ENCODE measurements at places on chromosomes 16 and 17.

DNA sequence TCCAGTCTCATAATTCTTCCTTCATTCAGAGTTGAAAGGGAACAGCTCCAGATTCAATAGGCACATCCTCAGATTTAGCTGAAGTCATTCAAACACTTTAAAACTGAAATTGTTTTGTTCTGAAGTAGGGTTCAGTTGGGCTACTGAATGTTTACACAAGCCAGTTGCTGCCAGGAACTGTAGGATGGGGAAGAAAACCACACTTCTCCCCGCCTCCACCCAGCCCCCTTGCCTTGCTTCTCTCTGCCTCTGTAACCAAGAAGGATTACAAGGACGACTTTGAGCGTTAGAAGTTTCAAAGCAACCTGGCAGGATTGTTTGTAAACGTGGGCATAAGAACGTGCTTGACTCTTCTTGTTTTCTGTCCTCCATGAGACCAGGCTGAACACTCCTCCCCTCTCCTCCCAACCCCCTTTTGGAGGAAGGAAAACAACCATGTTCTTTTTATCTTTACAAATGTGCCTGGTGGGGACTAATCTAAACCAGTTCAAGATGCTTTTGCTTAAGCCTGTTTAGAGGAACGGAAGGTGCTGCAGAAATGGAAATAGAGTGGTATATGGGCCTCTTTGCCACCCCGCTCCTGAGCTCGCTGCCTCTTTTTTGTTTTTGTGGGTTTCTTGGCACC lies 287.9 kb downstream of the FTO start:
- no peaks in the 10 kb centered on the region for H3K36me3 ChIP-seq
- no peaks in the 10 kb centered on the region for H3K27me3 ChIP-seq
- peak; percentile 69 for DNase-seq
- peak overlapping the region; percentile 34 for H3K27ac ChIP-seq

DNA sequence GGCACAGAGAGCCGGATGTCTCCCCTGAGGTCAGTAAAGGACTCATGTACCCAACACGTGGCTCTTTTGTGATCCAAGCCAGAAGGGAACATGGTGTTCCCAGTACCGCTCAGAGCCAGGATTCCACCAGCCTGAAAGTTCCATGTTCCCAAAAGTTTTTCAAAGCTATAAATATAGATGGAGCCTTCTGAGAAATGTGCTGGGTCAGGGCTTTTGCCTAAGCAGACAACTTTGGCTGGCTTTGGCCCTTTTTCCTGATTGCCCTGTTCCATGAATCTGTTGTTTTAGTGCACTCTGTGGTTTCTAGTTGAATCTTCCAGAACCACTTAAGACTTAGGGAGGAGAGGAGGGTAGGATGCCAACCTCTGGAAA lies 128.5 kb upstream of the HS3ST2 start:
- no peaks in the 10 kb centered on the region for H3K36me3 ChIP-seq
- H3K4me3 ChIP-seq = no peak overlapping the region
- H3K27me3 ChIP-seq = peaks cover 6% of the 10 kb centered on the region
- H3K27ac ChIP-seq = no peak overlapping the region
- no peak for DNase-seq

GRCh38 chr17:36911001-36911400 lies 26.3 kb upstream of the LHX1 start:
- DNase-seq = no peak
- H3K4me3 ChIP-seq = no peak overlapping the region
- no peaks in the 10 kb centered on the region for H3K4me1 ChIP-seq
- no peak overlapping the region for H3K27ac ChIP-seq
- peaks cover 11% of the 10 kb centered on the region for H3K27me3 ChIP-seq
- H3K36me3 ChIP-seq = no peaks in the 10 kb centered on the region

- no peaks in the 10 kb centered on the region for H3K36me3 ChIP-seq
- H3K4me3 ChIP-seq = no peak overlapping the region
- no peaks in the 10 kb centered on the region for H3K27me3 ChIP-seq
Observed at GRCh38 chr17:39064374-39064773, 87.1 kb downstream of the PLXDC1 start.

GRCh38 chr16:63983401-63983800 lies 1138.5 kb downstream of the CDH11 start:
- no peaks in the 10 kb centered on the region for H3K27me3 ChIP-seq
- no peak overlapping the region for H3K27ac ChIP-seq
- H3K4me3 ChIP-seq = no peak overlapping the region
- H3K36me3 ChIP-seq = no peaks in the 10 kb centered on the region

GRCh38 chr17:296906-297690 lies 55.5 kb downstream of the RPH3AL start:
- no peak overlapping the region for H3K4me3 ChIP-seq
- H3K36me3 ChIP-seq = no peaks in the 10 kb centered on the region
- no peak for DNase-seq
- no peaks in the 10 kb centered on the region for H3K27me3 ChIP-seq
- peaks cover 14% of the 10 kb centered on the region for H3K4me1 ChIP-seq

DNA sequence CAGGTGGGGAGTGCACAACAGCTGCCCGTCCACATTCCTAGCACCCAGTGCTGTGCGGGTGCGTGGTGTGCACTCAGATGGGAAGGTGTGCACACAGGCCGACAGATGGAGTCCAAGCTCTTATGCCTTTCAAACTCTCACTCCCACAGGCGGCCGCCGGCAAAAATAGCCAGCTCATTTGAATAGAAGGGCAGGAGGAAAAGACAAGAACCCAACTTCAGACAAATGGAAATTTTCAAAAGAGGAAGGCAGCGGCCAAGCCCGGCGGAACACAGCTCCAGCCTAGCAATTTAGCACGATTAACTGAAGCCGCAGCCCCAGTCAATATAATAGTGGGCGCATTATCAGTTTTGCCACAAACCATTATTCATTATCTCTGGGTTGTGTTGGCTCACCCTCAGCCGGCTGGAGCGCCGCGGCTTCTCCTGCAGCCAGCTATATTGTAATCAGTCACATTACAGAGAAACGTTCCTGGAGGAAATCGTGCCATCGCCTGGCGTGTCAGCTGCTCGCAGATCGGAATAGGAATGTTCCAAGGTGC lies 103.9 kb upstream of the SEC14L1 start:
- H3K4me1 ChIP-seq = peaks cover 16% of the 10 kb centered on the region
- peak overlapping the region; percentile 52 for H3K4me3 ChIP-seq
- H3K27ac ChIP-seq = no peak overlapping the region
- no peaks in the 10 kb centered on the region for H3K36me3 ChIP-seq
- DNase-seq = peak; percentile 68
- no peaks in the 10 kb centered on the region for H3K27me3 ChIP-seq

GRCh38 chr17:76687298-76688164 lies 23.2 kb downstream of the MXRA7 start:
- no peak overlapping the region for H3K27ac ChIP-seq
- no peak overlapping the region for H3K4me3 ChIP-seq
- no peak for DNase-seq
- no peaks in the 10 kb centered on the region for H3K4me1 ChIP-seq
- H3K36me3 ChIP-seq = no peaks in the 10 kb centered on the region
- no peaks in the 10 kb centered on the region for H3K27me3 ChIP-seq

All from common myeloid progenitor, CD34-positive (primary cell).